ENCODE measurements at places on chromosomes 11 and 22. TPM values are rescaled to one million over a fixed set of nuclear protein-coding genes. Genes with fewer than 3 reads are reported as not detected.
A peak's percentile ranks its signal among the peaks of the same experiment; 100 is the strongest.

The C22orf31 gene
- not detected for total RNA-seq

GRCh38 chr11:72173291-72173690, 18.6 kb upstream of the FOLR1 start:
- DNase-seq = no peak

The BEST1 gene
- 0.68 TPM for total RNA-seq

The MFNG gene
- total RNA-seq = 5.6 TPM

- DNase-seq = no peak
Observed at GRCh38 chr11:12537778-12538401, 136.3 kb upstream of the TEAD1 start.

GRCh38 chr11:67283481-67283963, 5.6 kb upstream of the ANKRD13D start:
- DNase-seq = peak; percentile 37

- DNase-seq = no peak
Observed at GRCh38 chr11:8685820-8686219, 3.2 kb downstream of the RPL27A start.

GRCh38 chr22:39847477-39847876, 46.1 kb downstream of the ENTHD1 start:
- no peak for DNase-seq

The SCUBE2 gene
- 0.19 TPM for total RNA-seq

The CYB5R2 gene
- 1.5 TPM for total RNA-seq

DNA sequence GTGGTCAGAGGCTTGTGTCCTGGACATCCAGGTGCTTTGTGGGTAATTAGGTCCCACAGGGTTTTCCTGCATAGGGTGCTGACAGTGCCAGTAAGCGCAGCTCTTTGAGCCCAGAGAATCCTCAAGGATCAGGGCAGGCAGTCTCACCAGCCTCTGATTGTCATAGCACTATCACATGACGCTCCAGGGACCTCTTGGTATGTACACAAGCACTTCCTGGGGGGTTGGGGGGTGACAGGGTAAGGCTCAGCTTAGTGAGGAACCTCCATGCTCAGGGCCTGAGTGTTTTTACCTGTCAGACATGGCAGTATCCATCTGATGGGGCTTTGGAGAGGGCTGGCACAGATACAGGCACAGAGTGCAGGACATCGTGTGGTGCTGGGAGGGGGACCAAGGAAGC, 27.9 kb upstream of the SUSD2 start:
- DNase-seq = no peak

The MRGPRX3 gene
- total RNA-seq = not detected

DNA sequence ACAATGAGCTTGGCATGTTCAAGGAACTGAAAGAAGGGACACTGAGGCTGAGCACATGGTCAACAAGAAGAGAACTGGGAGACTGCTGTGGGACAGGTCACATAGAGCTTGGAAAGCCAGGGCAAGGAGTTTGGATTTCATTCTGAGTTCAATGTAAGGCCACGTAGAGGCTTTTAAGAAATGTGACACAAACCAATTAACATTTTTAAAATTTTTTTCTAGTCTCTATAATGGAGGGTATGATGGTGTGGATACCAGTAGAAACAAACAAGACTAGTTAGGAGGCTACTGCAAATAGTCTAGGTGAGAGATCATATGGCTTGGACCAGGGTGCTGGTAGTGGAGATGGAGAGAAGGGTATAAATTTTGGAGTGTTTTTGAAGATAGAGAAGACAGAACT, 56.7 kb downstream of the RAB30 start:
- DNase-seq = no peak

The SOX6 gene
- 16.1 TPM for total RNA-seq

DNA sequence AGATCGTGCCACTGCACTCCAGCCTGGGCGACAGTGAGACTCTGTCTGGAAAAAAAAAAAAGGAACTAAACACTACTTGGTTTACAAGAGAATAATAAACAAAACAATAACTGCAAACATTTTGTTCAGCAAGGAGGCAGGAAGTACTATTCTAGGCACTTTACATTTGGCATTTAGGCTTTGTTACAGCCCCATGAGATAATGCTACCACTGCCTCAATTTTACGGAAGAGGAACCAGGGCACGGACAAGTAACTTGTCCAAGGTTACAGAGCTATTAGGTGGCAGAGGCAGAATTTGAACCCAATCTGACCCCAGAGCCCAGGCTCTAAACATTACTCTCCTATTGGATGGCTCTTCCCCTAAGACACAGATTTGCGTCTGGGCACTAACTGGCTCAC, 108.7 kb upstream of the AKIP1 start:
- no peak for DNase-seq

All from right lobe of liver (tissue), 6 donors.